Activated CD4-positive, CD25-positive, alpha-beta regulatory T cell (primary cell): ENCODE measurements at places on chromosomes 3 and 15.

- DNase-seq, result no peak
Observed at GRCh38 chr3:35721628-35722027, 82.3 kb downstream of the ARPP21 start.

DNA sequence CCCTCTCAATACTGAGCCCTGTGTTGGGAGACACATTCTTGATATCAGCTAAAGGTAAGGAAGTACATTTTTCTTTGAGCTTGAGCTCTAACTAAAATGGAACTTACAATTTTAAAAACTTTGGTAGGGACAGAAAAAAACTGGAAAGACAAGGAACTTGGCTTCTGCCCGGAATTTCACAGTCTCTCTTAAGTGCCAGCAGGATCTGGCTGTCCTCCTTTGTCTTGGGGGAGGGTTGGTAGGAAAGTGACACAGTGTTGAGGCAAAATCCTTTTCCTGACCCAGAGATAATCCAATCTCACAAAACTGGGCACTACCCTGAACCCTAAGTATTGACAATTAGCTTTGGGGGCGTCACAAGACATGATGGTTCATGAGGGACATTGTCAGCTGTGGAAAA, 45.3 kb downstream of the ZPLD1 start:
- DNase-seq, result no peak

- no peak for DNase-seq
Observed at GRCh38 chr15:101433396-101433795, 56.1 kb downstream of the PCSK6 start.

- no peak for DNase-seq
Observed at GRCh38 chr15:64156652-64157331, 5.3 kb downstream of the SNX22 start.

DNA sequence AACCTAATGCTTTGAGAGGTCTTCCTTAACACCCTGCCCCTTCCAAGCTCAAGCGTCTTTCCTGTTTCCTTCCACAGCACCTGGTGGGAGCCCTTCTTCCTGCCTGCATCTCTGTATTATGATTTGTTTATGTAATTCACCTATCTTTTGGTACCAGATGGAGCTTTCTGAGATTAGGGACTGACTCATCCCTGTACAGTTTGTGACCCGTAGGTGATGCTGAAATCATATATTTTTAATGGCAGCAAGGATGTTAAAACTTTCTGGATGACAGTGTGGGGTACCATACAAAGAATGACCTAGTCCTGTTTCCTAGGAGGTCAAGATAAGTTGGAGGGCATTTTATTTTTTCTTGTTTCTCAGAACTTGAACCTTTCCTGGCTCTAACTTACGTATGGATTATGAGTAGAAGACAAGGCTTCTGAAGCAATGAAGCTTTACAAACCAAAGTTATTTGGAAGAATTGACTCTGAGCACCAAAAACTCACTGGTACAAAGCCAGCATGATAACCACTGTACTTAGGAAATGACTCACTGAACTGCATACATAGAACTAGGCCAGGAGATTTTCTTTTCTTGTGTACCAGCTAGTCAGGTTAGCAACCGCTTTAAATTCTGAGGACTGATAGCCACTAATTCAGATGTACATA, 46.6 kb downstream of the HHLA2 start:
- DNase-seq, result no peak
